DMS79 treated with DMSO at 0.1 percent for 48 hours (cell line): ENCODE measurements at places on chromosomes 12 and 14.
A peak's percentile ranks its signal among the peaks of the same experiment; 100 is the strongest.

DNA sequence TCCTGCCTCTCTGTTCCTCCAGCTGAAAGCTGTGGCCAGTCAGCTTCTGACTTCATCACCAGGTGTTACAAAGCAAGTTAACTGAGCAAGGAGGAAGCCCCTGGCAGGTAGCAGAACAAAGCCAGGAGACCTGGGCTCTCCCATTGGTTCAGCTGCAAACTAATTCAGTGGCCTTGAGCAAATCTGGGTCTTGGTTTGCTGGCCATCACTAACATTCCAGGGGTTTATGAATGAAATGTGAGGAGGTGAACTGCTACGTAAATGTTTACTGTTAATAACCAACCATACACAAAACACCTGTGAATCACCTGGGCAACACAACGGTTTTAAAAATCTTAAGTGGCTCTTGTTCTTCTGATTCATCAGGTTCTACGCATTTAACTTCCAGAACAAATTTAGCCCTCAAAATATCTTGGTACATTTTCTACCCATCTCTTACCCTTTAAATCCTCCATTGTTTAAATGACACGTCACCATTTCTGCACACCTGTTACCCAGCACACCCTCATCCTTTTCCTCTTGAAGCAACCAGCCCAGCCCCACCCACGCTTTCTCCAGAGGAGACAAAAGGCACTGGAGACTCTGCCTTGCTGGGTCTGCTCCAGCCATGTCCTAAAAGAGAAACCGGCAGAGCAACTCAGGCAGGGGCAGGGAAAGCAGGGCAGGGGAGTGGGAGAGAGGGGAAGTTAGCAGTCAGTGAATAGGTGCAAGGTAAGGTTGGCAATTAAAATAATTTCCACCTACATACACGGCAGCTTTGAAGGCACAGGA is 49.3 kb upstream of the TSPAN11 start:
- peak; percentile 100 for DNase-seq

- no peak for DNase-seq
These were observed 12.0 kb downstream of the OSBPL8 start for GRCh38 chr12:76547526-76547925.

- DNase-seq = peak; percentile 50
These were observed 480 bp downstream of the SCAF11 start for GRCh38 chr12:45989721-45990467.

DNA sequence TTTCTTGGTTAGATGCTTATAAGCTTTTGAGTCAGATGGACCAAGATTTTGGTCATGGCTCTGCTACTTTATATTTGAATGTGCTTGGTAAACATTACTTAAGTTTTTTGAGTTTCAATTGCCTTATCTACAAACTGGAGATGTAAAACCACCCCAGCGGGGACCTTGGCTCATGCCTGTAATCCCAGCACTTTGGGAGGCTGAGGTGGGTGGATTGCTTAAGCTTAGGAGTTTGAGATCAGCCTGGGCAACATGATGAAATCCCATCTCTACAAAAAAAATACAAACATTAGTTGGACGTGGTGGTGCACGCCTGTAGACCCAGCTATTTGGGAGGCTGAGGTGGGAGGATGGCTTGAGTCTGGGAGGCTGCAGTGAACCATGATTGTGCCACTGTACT is 11.2 kb downstream of the NECAP1 start:
- DNase-seq = no peak

GRCh38 chr12:123621101-123621500 is 12.4 kb downstream of the EIF2B1 start:
- no peak for DNase-seq

- DNase-seq = no peak
These were observed 9.8 kb upstream of the RARG start for GRCh38 chr12:53241623-53242412.
